Posterior cingulate gyrus (tissue), 11 donors: ENCODE measurements at places on chromosomes 1 and 21.

DNA sequence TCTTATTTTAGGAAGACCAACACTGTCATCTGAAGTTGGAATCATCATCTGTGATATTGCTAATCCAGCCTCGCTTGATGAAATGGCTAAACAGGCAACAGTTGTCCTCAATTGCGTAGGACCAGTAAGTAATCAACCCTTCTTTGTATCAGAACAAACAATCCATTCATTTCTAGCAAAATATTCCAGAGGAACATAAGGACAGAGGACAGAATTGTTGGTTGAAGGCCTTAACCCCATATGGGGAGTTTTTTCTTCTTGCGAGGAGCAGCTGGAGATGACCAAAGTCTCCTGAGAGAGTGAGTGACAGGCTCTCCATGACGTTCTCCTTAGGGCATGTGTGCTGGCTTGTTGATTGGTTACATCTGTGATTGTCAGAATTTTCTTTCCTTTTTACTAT lies 2.7 kb downstream of the SCCPDH start:
- DNase-seq, result no peak

DNA sequence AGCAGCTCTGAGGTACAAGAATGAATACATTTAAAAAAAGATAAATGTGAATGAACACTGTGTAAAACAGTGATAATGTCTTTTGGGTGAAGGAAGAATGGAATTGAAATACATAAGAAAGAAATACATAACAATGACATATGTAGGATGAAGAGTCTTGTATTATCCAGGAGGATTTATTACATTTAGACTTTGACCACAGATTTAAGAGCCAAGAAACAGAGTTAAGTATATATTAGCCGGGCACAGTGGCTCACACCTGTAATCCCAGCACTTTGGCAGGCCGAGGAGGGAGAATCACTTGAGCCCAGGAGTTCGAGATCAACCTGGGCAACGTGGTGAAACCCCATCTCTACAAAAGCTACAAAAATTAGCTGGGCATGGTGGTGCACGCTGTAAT lies 79.7 kb downstream of the SCCPDH start:
- no peak for DNase-seq

GRCh38 chr1:63752176-63752575 lies 21.6 kb upstream of the ROR1 start:
- no peak for DNase-seq

- DNase-seq, result no peak
These were observed 121.4 kb downstream of the RNF220 start for GRCh38 chr1:44526295-44527073.

DNA sequence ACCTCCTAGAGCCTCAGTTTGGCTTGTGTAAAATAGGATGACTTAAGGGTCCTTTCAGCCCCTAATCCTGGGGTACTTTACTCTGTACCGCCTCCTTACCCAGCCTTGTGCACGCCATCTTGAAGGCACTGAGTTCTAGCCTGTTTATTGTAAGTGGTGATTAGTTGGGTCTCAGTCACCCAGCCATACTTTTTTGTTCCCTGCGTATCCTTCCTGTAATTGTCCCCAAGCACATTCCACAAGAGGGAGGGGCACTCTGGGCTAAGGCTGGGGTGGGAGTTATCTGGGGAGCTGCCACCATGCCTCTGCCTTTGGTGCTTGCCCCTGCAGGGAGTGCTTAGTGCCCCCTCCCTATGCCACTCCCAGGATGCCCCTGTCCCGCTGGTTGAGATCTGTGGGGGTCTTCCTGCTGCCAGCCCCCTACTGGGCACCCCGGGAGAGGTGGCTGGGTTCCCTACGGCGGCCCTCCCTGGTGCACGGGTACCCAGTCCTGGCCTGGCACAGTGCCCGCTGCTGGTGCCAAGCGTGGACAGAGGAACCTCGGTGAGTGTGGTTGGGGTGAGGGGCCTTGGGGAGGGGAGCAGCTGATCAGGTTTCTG lies 856 bp downstream of the FDPS start:
- DNase-seq, result no peak

DNA sequence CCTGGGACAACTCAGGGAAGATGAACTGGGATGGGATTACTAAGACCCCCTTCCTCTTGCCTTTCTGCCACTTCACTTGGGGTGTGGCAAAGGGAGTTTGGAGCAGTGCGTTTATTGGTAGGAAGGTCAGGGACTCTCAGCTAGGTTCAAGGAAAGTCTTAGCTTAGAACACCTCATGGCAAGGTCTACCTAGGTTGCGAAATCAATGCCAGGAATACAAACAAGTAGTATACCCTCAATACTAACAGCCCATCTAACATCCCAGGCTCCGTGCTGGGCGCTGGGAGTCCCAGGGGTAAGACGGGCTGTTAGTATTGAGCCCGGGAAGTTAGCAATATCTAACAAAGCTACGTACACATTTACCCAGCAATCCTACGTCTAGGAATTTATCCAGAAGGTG lies 4.7 kb downstream of the ATP2B4 start:
- peak; percentile 4 for DNase-seq

DNA sequence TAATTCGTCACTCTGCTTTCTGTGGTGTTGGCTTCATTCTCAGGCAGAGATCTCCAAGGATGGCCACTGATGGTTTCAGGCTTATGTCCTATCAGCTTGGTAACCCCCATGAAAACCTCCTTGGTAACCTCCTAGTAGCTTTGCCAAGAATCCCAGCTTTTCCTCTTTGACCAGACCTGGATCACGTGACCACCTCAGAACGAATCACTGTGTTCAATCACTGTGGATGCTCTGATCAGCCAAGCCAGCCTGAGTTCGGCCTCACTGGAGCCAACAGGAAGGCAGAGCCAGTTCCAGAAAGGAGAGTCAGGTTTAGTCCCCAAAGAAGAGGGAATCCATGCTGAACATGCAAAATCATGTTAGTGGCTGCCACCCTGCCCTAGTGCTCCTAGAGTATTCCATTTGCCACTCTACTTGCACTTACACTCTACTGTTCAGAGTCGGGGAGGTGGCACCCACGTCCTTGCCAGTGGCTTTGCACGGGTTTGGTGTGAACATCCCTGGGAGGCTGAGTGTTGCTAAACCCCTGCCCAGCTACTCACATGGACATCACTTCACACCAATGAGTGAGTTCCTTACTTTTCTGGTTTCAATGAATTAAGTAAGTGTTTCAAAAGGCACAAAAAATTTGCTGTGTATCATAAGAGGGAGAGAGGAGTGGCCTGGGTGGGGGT lies 33.5 kb upstream of the SSBP3 start:
- DNase-seq, result no peak

GRCh38 chr1:39808784-39809517 lies 20.3 kb upstream of the BMP8B start:
- no peak for DNase-seq

DNA sequence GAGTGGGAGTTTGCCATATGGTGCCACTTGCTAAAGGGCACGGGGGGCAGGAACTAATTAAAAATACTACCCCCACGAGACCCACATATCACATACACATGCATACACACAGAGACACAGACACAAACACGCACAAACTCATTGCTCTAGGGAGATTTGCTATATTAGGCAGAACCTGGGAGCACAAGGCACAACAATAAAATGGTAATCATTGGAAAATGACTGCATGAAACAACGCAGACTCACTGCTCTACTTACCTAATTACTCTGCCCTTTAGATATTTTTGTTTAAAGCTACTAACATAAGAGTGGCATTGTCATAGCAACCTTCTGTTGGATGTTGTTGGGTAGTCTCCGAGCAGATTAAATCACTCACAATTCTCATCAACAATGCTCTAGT lies 20.3 kb upstream of the RGS4 start:
- no peak for DNase-seq

GRCh38 chr1:183804916-183805841 lies at the start of gene RGL1:
Gene RGL1, plus strand, starts transcription at chr1:183805120. Its CDS starts 178 bp downstream, at chr1:183805298.
- peak; percentile 60 for DNase-seq

GRCh38 chr1:68307378-68307787 lies 75.1 kb upstream of the WLS start:
- DNase-seq, result no peak

- no peak for DNase-seq
These were observed 25.7 kb upstream of the VPS13D start for GRCh38 chr1:12204140-12204539.

DNA sequence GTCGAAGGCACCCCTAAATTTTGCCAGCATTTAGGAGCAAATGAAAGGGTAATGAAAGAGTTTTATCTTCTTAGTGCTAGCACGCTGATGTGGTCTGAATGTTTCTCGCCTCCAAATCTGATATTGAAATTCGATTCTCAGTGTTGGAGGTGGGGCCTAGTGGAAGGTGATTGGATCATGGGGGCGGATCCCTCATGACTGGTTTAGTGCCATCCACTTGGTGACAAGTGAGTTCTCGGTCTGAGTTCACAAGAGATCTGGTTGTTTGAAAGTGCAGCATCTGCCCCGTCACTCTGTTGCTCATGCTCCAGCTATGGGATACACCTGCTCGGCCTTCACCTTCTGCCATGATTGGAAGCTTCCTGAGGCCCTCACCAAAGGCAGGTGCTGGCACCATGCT lies 75.1 kb upstream of the ZBTB40 start:
- no peak for DNase-seq
